ENCODE measurements at places on chromosomes 6 and 20.

DNA sequence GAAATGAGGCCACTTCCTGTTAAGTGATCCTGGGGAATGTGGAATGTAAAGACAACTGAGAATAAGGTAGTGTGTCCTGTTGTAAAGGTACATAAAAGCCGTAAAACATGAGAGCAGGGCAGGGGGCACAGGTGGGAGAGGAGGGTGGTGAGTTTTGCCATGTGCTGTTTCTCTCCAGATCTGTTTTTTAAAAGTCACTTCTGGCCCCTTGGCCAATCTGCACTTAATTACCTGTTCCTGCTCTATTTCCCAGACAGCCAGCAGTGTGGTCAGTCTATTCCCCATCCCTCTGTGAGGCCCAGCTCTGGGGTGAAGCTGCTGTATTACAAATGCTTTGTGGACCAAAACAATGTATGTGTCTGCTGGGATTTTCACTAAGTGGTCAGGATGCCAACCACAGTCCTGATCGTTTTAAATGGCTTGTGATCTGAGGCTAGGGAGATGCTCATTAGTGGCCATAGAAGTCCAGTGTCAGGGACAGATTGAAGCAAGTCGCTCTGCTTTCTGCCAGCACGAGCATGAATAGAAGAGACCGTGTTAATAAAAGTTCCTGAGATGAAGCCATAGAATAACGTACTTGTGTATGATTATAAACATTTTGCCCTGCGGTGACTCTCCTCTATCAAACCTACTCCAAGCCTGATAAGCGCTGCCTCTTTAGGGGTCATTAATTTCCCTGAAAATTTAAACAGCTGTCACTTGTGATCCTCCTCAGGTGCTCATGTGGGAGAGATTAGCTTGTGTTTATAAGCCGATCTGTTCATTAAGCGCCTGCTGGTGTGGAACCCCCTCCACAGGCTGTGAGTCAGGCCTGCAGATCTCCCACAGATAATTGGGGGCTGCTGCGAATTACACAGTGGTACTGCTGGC is 111.8 kb upstream of the CENPW start:
- no peak for DNase-seq

DNA sequence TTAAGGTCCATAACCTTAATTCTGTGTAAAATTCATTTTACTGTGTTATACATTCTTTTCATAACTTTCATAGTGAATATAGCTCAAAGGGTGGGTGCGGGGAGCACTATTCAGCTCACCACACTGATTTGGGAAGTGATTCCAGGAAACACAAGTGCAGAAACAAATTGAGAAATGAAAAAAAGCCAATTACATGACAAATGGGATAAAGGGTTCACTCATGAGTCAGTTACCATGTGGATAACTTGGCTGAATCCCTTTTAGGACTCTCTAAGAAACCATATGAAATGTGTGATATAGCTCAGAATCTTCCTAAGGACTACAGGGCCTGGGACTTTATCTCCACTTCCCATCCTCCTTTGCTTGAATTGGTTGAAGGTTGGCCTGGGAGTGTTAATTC is 3.1 kb upstream of the BTN2A1 start:
- no peak for DNase-seq

GRCh38 chr6:16130437-16130891 is 1.6 kb downstream of the MYLIP start:
- no peak for DNase-seq

GRCh38 chr20:18011482-18011881 is 42.7 kb downstream of the MGME1 start:
- DNase-seq, result no peak

DNA sequence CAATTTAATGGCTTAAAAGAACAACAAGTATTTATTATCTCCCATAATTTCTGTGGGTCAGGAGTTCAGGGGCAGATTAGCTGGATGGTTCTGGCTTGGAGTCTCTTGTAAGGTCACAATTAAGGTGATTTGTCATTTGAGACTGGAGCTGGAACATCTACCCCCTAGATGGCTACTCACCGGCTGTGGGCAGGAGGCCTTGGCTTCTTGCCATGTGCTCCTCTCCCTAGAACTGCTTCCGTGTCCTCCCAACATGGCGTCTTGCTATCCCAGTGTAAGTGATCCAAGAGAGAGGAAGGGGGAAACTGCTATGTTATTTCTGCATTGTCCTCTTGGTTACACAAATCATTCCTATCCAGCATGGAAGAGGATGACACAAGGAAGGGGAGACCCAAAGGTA is 210.2 kb upstream of the ECI2 start:
- DNase-seq, result no peak

DNA sequence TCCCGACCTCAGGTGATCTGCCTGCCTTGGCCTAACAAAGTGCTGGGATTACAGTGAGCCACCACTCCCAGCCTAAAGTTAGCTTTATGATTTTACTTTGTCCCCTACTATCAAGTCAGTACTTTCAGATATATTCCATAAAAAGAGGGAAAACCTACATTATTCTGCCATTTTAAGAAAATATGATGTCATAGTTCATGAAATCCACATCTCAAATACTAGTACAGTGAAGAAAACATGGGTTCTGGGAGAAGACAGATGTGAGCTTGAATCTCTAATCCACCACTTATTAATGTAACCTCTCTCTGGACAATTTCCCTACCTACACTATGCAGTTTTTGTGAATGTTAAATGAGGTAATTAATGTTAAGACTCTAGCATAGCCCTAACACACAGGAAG is 74.5 kb downstream of the PDE10A start:
- no peak for DNase-seq

- DNase-seq, result no peak
Observed at GRCh38 chr6:105985816-105986632, 100.1 kb upstream of the PRDM1 start.

DNA sequence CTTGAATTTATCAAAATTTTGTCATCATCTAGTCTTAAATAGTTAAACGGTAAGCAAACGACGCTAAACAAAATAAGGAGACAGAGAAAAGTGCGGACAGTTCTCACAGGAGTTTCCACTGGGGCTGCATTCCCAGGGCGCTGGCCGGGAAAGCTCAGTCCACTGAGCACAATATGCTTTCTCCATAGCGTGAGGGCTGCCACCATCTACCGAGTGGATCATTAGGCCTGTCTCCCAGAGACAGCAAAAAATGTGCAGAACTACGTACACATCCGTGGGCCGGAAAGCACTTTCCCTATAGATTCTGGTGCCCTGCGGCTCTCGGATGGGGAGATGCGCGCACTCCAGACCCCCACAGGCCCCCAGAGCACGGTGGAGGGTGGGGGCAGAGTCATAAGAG is 84.9 kb downstream of the THBS2 start:
- DNase-seq, result no peak

GRCh38 chr20:11642866-11643265 is 274.8 kb upstream of the BTBD3 start:
- DNase-seq, result no peak

DNA sequence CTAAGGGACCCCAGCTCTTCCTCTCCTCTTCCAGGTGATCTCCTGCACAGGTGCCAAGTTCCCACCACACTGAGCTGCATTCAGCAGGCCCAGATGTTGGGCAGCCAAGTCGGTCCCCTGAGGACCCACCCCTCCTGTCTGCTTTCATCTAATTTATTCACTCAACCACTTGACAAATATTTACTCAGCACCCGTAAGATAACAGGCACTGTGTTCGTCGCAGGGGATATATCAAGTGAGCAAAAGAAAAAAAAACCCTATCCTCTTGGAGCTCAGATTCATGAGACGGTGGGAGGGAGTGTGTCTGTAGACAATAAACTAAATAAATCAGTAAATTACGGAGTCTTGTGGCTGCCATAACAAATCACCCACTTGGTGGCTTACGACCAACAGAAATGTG is 143.6 kb downstream of the MRPL14 start:
- no peak for DNase-seq

DNA sequence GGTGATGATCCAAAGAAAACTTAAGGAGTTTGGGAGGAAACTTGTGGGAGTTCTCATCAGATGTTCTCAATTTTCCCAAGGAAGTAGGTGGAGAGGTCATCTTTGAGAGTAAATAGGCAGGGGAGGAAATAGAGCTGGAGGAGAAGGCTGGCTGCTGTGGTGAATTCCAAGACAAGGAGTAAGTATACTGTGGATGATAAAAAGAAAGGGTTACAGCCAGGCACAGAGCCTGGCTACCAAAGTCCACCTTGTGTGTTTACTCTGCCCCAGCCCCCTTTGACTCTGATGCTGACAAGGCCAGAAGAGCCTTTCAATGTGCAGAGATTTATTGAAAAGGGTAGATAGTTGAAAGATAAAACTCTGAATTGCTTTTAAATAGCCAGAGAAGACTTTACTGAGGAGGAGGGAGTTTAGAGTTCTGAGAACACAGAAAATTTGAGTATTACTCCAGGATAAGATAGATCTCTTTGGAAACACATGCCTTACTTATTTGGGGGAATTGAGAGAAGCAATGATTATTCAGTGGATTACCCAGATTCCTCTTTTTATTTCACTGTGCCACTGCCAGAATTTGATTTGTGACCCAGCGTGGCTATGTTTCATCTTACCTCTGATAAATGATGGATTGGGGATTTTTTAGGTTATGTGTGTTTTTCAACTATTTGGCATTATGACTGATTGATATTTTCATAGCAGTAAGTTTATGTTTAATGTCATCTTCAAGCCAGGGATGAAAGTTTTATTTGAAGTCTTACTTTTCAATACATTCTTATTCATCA is 182.6 kb upstream of the JAG1 start:
- no peak for DNase-seq

- DNase-seq, result no peak
Observed at GRCh38 chr20:51696304-51697071, 71.7 kb downstream of the ATP9A start.

GRCh38 chr6:141248021-141248799 is 884.5 kb upstream of the GJE1 start:
- no peak for DNase-seq

GRCh38 chr6:158674342-158675131 is 24.7 kb downstream of the SYTL3 start:
- DNase-seq, result no peak

DNA sequence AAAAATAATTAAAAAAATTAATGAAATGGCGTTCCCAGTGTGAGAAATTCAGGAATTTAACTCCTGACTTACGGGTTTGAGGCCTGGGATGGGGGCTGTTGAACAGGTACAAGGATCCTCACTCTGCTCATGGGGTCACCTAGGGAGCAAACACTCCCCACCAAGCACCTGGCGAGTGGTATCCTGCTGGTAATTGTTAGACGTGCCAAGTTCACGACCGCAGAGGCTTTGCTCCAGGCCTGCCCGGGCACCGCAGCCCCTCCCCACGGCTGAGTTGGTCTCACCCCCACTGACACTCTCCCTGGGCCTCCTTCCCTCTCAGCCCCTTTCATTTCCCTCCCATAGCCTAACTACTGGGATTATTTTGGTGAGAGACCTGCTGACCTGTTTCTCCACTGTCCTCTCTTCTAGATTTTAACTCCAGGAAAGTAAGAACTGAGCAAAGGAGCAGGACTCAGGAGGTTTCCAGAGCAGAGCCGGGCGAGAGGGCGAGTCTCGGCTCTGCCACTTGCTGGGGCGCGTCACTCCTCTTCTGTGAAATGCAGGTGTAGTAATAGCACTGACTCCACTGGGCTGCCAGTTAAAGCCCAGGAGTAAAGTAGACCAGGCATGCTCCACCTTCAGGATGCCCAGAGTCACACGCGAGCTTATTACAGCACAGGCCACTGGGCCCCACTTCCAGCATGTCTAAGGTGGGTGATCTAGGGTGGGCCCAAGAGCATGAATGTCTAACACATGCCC is 22.8 kb downstream of the BMP7 start:
- DNase-seq, result no peak

GRCh38 chr6:41651962-41652657 is 13.8 kb downstream of the MDFI start:
- no peak for DNase-seq

- no peak for DNase-seq
Observed at GRCh38 chr6:85364344-85364743, 85.5 kb upstream of the NT5E start.
